Glomerular endothelial cell (primary cell): ENCODE measurements at places on chromosomes 2 and 18. TPM values are rescaled to one million over a fixed set of nuclear protein-coding genes. Genes with fewer than 3 reads are reported as not detected.

Gene GATA6
- 7.0 and 18.1 TPM in 2 replicates for total RNA-seq

Gene SCG2
- 0.29 and 0.34 TPM in 2 replicates for total RNA-seq

Gene C2orf80
- not detected in 2 replicates for total RNA-seq

Gene UBXN2A
- 10.4 and 12.0 TPM in 2 replicates for total RNA-seq

Gene RRM2
- total RNA-seq, result 21.4 and 26.1 TPM in 2 replicates

Gene LIPG
- 123 and 185 TPM in 2 replicates for total RNA-seq

Gene FLACC1
- total RNA-seq, result 0.15 and 0.23 TPM in 2 replicates

Gene FOXI3
- not detected in 2 replicates for total RNA-seq

Gene FBLN7
- total RNA-seq, result 2.2 and 5.8 TPM in 2 replicates
